GM23248 (cell line): ENCODE measurements at places on chromosomes 3 and 15.

- DNase-seq, result peak; percentile 86
Observed at GRCh38 chr3:43709022-43709421, 18.3 kb downstream of the ABHD5 start.

GRCh38 chr15:98983334-98983733 is 24.3 kb downstream of the PGPEP1L start:
- peak; percentile 90 for DNase-seq

- DNase-seq, result no peak
Observed at GRCh38 chr3:155991847-155992246, 121.4 kb downstream of the GMPS start.

DNA sequence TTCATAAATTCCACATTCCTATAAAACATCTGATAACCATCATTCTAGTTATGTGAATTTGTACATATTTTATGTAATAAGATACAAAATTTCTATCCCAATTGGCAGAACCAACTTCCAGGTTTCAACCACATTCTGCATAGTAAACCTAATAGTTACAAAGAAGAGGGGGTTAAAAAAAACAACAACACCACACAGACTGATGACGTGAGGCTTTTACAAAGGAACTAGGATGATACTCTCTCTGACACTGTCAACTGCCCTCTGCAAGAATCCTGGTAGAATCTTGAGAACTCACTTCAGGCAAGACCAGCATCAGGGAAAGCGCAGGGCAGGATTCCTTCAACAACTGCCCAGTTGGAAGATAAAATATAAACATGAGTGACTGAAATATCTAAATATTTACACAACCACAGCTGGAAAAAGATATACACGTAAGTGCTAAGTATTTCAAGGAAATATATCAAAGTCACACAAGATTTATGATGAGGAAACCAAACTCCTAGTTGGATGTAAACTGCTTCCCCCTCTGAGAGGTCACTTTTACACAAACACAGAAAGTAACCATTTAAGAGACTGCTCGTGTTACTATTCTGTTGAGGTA is 816.4 kb downstream of the ROBO1 start:
- no peak for DNase-seq

GRCh38 chr3:152376351-152377183 is 107.8 kb downstream of the MBNL1 start:
- peak; percentile 43 for DNase-seq

DNA sequence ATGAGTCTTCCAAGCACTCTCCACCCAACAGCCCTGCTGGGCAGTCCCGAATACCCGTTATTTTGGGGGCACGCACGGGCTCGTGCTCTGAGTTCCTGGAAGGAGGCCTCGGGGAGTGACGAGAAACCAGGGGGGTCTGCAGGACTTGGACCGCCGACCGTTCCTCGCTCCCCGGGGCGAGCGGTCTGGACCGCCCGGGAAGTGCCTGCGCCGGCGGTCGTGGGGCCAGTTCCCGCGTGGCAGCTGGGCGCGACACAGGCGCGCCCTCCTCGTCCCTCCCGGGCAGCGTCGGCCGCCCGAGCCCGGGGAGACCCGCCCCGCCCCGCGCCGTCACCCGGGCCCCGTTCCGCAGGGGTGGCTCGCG is 387 bp downstream of the GNB4 start:
- peak; percentile 72 for DNase-seq

DNA sequence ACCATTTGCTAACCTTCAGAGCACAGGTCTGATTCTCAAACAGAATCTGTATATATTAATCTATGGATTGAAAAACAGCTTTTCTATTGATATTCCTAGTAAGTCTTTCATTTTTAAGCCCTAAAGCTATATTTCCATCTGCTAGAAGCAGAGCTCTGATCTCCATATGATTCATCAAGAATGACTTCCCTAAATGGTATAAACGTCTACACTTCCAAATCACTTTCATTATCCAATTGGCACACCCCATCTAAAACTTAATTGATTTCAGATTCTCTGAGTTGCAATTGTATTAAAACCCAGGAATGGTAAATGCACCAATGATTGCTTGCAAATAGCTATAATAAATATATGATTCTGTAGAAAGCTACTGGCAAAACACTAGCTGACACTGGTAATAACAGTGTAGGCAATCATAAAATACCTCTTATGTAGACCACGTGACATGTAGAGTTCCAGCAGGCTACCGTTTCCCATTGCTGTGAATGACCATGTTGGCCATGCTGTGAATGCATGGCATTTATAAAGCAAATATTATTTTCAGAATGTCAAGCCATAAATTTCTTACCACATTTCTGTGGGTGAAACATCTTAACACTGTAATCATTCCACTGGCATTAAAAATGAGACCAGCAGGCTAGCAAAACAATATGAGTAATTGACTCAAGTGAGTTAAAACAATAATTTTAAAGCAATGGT is 226.0 kb downstream of the ZMAT3 start:
- DNase-seq, result peak; percentile 29

DNA sequence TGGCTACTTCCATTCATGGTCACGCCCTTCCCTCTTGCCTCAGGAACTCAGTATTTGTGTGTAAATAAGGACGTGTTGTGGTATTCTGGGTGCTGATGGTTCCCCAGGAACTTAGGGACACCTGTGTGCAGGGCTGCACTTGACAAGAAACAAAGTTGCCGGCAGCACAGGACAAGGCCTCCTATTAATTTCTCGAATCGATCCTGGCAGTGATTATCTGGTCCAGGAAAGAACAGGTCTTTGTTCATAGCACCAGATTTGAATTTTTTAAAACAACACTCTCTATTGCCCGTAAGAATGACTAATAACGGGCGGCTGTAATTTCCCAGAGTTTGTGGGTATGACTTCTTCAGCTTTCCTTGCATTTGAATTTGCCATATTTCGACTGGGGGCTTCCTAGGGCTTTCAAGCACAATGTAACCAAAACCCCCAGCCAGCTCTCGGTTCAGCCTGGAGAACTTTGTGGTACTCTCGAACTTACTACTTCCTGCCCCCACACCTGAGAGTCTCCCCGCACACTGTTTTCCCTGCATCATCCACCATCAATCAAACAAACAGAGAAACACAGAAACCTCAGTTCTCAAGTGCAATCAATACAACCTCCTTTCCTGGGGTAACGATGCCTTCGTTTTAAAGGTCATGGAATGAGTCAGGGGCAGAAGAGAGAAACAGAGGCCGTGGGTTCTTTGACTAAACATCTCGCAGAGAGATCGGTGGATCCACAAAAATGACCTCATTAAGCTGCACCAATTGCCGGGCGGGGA is 241.7 kb upstream of the ICE2 start:
- DNase-seq, result no peak

DNA sequence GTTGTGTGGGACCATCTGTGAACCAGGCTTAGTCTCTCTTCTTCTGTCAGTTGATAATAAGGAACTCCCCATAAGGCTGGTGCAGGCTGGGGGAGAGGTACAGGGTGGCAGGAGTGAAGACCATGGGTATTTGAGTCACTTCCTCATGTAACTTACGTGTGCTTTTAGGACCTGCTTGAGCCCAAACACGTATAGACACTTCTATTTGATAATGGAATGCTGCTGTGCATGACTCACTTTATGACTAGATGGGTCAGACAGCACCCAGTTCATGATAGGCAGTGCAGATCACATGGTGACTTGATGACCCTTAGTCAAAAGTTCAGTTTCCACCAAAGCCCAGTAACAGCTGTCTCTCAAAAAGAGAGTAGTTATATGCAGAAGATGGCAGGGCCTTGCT is 490.9 kb downstream of the ZBBX start:
- no peak for DNase-seq

DNA sequence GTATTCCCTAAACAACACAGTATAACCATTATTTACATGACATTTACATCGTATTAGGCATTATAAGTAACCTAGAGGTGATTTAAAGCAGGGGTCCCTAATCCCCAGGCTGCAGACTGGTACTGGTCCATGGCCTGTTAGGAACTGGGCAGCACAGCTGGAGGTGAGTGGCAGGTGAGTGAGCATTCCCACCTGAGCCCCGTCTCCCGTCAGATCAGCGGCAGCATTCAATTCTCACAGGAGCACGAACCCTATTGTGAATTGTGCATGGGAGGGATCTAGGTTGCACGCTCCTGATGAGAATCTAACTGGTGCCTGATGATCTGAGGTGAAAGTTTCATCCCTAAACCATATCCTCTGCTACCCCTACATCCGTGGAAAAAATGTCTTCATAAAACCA is 138.2 kb downstream of the ATP10A start:
- DNase-seq, result no peak

DNA sequence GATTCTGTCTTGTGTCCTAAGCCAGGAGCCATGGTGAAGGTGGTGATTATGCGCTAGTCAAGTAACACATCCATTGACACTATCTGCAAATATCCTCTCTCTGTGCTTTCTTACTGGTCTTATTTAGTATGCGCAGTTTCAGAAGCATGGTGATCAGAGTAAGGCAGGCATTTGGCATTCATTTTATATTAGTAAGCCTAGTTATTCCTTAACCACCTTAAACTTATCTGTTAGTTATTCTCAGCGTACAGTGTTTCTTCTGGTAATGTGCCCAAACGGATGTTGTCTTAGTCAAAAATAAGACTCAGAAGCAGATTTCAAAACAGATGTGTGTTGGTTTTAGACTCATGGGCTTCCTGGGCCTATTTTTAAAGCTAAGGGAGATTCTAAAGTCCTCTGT is 329.2 kb downstream of the GRM7 start:
- DNase-seq, result no peak

- DNase-seq, result peak; percentile 5
Observed at GRCh38 chr3:38650248-38650951, 913 bp upstream of the SCN5A start.

DNA sequence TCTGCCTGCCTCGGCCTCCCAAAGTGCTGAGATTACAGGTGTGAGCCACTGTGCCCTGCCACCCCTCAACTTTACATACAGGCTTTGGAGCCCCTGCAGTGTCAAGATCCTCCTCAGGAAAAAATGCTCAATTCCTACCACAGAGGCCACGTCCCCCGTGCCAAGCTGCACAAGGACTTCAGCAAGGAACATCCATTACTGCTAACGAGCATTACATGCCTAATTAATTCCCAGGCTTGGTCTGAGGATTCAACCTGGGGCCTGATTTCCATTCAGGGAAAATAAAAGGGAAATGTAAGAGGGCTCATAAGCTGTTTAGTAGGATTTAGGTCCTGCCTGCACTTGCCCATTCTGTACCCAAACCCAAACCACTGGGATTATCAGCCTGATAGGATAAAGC is 161.4 kb downstream of the RAB11A start:
- DNase-seq, result no peak

- DNase-seq, result no peak
Observed at GRCh38 chr15:54789376-54789775, 407.4 kb downstream of the RSL24D1 start.

GRCh38 chr15:65329288-65329983 is 25.0 kb downstream of the RNU5B-1 start:
- DNase-seq, result no peak

DNA sequence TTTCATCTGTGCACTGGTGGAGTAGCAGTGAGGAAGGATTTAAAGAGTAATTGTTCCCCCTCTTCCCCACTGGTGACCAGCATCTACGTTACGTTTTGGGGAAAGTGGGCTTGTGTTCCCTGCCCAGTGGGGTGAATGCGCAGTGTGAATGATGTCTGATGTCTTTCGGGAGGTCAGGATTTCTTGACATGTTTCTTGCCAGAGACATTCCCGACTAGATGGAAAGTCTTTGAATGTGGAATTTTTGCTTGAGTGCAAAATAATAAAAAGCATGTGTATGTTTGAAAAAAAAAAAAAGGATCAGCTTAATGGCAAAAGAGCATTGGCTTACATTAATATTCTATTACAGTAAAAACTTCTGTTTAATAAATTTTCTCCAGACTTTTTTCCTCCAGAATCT is 632.2 kb downstream of the FOXP1 start:
- no peak for DNase-seq

- DNase-seq, result no peak
Observed at GRCh38 chr3:145906301-145906700, 254.7 kb downstream of the PLOD2 start.

DNA sequence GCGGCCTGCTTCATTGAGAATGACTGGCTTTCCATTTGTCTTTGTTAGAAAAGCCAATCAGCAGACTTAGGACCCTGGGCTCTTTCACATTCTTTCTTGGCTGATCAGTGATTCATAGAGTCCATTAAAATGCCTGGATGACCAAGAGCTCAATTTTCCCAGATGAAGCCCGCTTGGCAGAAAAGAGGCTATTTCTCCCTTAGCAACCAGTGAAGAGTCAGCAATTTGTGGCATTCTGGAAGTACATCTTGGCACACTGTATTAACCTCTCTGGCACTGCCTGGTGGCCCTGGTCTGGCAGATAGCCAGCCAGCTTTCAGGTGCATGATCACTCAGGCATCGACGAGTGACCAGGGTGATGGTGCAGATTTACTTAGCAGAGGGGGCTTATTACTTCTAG is 145.7 kb upstream of the PLAAT1 start:
- DNase-seq, result no peak

- no peak for DNase-seq
Observed at GRCh38 chr3:104901396-104901795, 465.3 kb upstream of the ALCAM start.

- peak; percentile 87 for DNase-seq
Observed at GRCh38 chr3:99925584-99926230, 108.0 kb downstream of the CMSS1 start.

- DNase-seq, result no peak
Observed at GRCh38 chr3:194203482-194204041, 67.6 kb downstream of the HES1 start.

GRCh38 chr3:184789314-184789998 is 22.5 kb upstream of the VPS8 start:
- DNase-seq, result no peak

- DNase-seq, result no peak
Observed at GRCh38 chr3:158489181-158489580, 81.8 kb upstream of the MLF1 start.

- no peak for DNase-seq
Observed at GRCh38 chr15:93913310-93913709, 318.1 kb upstream of the MCTP2 start.

DNA sequence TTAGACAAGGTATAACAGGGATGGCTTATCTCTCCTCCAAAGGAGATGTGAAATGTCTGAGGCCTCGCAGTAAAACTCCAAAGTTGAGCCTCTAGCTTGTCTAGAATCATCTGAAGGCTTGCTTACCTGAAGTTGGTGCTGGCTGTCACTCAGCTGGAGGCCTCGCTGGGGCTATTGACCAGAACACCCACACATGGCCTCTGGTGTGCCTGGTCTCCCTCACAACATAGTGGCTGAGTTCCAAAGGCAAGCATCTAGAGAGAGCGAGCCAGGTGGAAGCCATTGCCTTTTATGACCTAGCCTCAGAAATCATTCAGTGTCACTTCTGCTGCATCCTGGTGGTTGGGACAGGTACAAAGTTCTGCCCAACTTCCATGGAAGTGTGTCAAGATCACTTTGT is 17.4 kb upstream of the RNU6-1 start:
- no peak for DNase-seq
